Left cardiac atrium (tissue), 4 donors: ENCODE measurements at places on chromosomes 7 and 10.

DNA sequence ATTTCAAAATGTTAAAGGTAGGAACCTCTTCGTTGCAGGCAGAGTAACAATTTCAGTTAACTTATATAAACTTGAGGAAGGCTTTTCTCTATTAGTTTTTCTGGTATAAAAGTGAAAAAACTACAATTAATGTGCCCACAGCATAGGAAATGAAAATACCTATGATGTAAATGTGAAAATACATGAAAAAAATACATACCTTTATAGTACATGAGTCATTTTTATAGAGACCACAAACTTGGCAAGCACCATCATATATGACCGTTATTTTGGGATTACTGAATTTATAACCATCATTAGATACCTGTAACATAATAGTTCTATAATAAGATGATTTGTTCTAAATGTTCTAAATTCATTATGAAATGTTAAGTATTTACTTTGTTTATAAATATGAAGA lies 42.7 kb downstream of the VWDE start:
- no peak for DNase-seq

GRCh38 chr10:65571011-65571570 lies 1354.7 kb upstream of the LRRTM3 start:
- no peak for DNase-seq

GRCh38 chr10:51397244-51397643 lies 302.2 kb downstream of the CSTF2T start:
- DNase-seq, result no peak

- no peak for DNase-seq
These were observed 425.4 kb downstream of the RPS24 start for GRCh38 chr10:78458983-78459638.

DNA sequence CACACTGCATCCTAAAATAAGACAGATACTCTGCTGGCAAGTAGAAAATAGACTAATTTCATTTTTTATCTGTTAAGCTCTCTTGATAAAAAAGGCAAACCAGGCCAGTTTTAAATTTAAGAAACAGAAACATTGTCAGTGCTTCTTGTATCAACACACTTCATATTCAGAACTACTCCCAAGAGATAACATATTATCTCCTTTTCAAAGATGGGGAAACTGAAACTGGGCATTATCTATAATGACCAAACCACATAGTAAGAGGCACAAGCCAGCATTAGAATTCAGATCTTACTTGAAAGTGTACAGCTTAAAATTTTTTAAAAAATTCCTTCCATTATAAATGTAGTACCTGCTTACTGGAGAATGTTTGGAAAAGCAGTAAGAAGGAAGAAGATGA lies 14.7 kb downstream of the SRI start:
- no peak for DNase-seq

GRCh38 chr10:95264227-95265051 lies 26.4 kb downstream of the PDLIM1 start:
- DNase-seq, result no peak

- peak; percentile 29 for DNase-seq
These were observed 399 bp downstream of the FHIP2A start for GRCh38 chr10:114821915-114822443.

GRCh38 chr7:157817944-157818700 lies 481.3 kb downstream of the DNAJB6 start:
- DNase-seq, result no peak

DNA sequence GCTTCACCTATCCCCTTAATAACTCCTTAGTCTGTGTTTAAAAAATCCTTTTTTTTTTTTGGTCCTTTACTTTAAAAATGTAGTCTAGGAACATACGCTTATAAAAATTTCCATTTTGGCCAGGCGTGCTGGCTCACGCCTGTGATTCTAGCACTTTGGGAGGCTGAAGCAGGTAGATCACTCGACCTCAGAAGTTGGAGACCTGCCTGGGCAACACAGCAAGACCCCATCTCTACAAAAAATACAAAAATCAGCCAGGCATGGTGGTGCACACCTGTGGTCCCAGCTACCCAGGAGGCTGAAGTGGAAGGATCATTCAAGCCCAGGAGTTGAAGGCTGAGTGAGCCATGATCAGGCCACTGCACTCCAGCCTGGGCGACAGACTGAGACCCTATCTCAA lies 14.8 kb downstream of the KAZALD1 start:
- DNase-seq, result no peak

DNA sequence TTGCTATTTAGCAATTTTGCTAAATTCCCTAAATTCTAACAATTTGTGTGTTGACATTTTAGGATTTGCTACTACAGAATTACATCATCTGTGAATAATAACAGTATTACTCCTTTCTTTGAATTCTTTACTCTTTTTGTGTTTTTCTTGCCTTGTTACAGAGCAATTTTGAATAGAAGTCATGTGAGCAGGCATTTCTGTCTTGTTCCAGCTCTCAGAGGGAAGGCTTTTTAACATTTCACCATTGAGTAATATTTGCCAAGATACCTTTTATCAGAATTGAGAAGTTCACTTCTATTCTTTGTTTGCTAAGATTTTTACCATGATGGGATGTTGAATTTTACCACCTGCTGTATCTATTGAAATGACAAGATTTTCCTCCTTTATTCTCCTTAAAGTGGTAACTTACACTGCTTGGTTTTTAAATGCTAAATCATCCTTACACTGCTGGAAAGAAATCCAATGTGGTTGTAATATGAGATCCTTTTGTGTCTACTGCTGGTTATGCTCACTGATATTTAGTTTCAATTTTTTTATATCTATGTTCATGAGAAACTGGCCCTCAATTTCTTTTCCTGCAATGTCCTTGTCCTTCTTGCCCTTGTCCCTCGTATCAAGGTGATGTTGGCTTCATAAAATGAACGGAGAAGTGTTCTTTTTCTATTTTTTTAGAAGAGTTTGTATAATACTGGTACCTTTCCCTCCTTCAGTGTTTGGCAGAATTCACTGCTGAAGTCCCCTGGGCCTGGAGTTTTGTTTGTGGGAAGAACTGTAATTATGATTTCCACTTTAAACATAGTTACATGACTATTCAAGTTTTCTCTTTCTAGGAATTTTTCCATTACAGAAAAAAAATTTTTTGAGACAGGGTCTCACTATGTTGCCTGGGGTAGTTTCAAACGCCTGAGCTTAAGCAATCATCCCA lies 50.3 kb upstream of the ATP6V0A4 start:
- no peak for DNase-seq

DNA sequence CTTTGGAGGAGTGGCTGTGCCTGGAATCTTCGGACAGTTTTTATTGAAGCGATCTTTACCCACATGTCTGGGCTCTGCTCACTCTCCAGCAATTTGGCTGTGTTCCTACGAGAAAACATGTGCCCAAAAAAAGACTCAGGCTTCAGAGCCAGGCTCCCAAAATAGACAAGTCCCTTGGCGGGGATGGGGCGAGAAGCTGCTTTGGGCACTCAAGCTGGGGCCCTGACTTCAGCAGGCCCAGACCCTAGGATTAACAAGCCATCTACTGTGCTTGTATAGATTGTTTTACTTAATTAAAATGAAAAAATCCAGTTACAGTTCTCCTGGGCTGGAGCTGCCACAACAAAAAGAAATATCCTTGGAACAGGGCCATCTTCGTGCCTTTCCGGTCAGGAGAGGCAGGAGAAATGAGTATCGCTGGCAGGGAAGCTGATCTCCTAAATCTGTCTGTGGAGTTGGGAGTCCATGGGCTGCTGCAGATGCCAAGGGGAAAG lies 51.4 kb upstream of the PDCD4 start:
- DNase-seq, result peak; percentile 59

DNA sequence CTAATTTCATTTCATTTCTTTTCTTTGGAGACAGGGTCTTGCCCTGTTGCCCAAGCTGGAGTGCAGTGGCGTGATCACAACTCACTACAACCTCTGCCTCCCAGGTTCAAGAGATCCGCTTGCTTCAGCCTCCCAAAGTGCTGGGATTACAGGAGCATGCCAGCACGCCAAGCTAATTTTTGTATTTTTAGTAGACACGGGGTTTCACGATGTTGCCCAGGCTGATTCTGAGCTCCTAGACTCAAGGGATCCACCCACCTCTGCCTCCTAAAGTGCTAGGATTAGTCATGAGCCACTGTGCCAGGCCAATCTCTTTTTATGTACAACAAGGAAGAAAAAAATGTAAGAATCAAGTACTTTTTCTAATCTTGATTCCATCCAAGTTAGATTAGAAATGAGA lies 10.7 kb upstream of the KMT2E start:
- DNase-seq, result peak; percentile 68

DNA sequence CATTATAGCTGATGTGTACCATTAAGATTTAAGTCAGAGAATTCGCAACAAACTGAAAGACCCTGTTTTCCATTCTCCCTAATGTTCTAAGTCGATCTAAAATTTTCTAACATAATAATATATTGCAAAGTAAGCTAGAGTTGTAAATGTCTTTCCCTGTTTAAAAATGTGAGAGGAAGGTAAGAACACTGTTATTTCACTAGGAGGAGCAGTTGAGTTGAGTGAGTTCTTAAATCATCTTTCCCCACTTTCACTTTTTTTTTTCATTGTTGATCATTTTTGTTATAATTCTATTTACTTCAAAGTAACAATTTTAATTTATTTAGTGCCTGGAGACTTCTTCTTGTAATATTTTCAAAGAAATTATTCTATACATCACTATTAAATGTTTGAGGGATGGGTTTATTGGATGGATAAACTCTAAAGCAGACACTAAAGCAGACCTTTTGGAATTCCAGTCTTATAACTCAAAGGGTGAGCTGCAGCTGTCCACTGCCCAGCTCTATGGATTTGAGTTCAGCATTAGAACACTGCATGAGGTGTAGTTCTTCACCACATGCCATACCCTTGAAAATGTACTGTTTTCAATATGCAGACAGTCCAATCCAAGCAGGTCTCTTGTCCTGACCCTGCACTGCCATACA lies 181.3 kb upstream of the FZD1 start:
- DNase-seq, result no peak

- DNase-seq, result no peak
These were observed 5.3 kb downstream of the ESYT2 start for GRCh38 chr7:158824028-158824427.

- no peak for DNase-seq
These were observed 125.2 kb downstream of the SLIT1 start for GRCh38 chr10:97060441-97061084.

- DNase-seq, result no peak
These were observed 1331.9 kb downstream of the XPNPEP1 start for GRCh38 chr10:108591417-108591816.

GRCh38 chr10:68470300-68470699 lies 1.5 kb downstream of the DNA2 start:
- no peak for DNase-seq

GRCh38 chr7:100491192-100491578 lies 7.5 kb downstream of the NYAP1 start:
- DNase-seq, result no peak

GRCh38 chr7:100400656-100401055 lies 27.4 kb downstream of the PILRA start:
- no peak for DNase-seq

GRCh38 chr7:1358376-1359050 lies 100.8 kb downstream of the MICALL2 start:
- no peak for DNase-seq

GRCh38 chr7:47757921-47758411 lies 176.1 kb upstream of the TNS3 start:
- DNase-seq, result peak; percentile 70

DNA sequence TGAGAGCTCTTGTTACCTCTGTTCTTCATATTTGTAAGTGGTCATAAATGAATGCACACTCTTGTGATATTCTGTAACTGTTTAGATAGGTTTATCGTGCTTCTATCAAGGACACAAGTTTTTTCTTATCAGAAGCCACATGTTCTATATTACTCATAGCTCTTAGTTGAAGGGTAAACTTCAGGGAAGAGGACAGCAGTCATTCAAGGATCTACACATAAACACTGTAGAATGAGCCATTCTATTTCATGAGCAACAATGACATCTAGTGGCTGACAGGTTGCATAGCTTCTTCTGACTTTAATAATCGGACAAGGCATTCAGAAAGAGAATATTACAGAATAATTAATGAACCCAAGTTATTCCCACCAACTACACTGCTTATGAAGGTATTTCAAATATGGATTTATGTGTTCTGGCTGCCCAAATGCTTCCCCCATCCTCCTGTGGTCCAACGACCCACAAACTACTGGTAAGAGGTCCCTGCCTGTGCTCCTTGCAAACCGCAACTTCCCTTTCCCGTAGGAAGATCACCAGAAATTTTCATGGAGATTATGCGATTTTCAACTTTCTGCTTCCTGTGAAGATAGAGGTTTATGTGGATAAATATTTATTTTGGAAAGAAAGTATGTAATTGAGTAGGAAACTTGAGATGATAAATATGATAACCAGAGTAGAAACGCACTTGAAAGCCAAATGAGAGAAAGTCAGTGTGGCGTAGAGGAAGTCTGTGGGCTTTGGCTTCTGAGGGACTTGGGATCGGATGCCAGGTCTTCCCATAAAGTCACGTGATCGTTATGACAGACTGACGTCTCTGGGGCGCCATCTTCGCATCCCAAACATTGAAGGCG lies 16.8 kb upstream of the ABCB5 start:
- no peak for DNase-seq

GRCh38 chr7:120775755-120776154 lies 82.2 kb downstream of the TSPAN12 start:
- no peak for DNase-seq

GRCh38 chr7:158527915-158528502 lies 59.6 kb downstream of the PTPRN2 start:
- DNase-seq, result no peak

- DNase-seq, result no peak
These were observed 242.8 kb downstream of the KLF6 start for GRCh38 chr10:3542185-3542611.

DNA sequence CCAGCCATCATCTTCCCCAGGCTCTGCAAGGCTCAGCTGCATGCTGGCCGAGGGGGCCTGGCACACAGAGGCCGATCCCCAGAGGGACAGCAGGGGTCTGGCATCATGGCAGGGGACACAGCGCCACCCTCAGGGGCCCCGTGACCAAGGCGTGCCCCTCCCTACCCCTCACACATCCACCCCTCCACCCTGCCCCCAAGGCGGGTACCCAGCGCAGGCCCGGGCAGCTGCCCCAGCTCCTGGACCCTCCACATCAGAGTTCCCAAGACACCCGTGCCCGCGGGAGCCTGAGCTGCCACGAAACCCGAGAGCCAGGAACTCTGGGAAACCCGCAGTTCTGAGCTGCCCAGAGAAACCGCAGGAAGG lies 46.5 kb upstream of the TNRC18 start:
- DNase-seq, result no peak

DNA sequence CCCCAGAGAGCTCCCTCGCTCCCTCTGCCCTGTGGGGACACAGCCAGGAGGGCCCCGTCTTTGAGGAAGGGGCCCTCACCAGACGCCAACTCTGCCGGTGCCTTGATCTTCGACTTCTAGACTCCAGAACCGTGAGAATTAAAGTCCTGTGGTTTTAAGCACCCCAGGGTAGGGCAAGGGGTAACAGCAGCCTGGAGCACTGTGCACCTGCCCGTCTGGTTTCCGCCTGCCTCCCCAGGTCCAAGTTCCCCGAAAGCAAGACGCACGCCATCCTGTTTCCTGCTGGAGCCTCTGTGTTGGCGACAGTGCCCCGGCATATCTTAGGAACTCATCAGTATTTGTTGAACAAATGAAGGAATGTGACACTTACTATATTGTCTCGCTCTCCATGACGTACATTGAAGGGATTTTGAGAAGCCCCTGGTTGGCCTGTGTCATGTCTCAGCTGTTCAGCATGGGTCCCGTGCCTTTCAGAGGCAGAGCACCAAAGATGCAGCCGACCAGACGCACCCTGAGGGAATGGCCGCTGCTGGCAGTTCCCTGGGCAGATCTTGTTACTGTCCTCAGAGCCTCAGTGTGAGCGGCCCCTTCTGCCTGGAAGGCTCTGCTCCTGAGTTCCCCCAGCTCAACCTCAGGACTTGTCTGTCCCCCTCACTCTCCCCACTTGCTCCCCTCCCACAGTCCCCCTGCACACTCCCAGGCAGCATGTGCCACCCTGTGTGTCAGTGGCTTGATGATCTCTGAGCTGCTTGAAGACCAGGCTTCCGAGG lies 226.2 kb downstream of the TCERG1L start:
- DNase-seq, result no peak
